ENCODE measurements at places on chromosomes 11 and 22. TPM values are rescaled to one million over a fixed set of nuclear protein-coding genes. Genes with fewer than 3 reads are reported as not detected.

Gene OTOG
- polyA plus RNA-seq, result not detected

Gene TRIM48
- polyA plus RNA-seq, result not detected

Gene LRRC4C
- 0.26 TPM for polyA plus RNA-seq

Gene ABCG4
- polyA plus RNA-seq, result 0.52 TPM

Gene ARHGAP8
- polyA plus RNA-seq, result 30.2 TPM

Gene MUC5AC
- polyA plus RNA-seq, result not detected

Gene OR6A2
- not detected for polyA plus RNA-seq

Gene DENND6B
- polyA plus RNA-seq, result 14.5 TPM

Gene C22orf15
- not detected for polyA plus RNA-seq

Gene FOLR2
- 16.8 TPM for polyA plus RNA-seq

Gene DNAJB7
- not detected for polyA plus RNA-seq

Gene FIBIN
- 14.5 TPM for polyA plus RNA-seq

Gene C11orf42
- not detected for polyA plus RNA-seq

Gene ADM
- polyA plus RNA-seq, result 80.9 TPM

Gene NRXN2
- polyA plus RNA-seq, result 22.0 TPM

Gene FCHSD2
- 8.0 TPM for polyA plus RNA-seq

Gene EMSY
- 7.5 TPM for polyA plus RNA-seq

Gene IGSF9B
- 0.86 TPM for polyA plus RNA-seq

Gene THRSP
- 6.4 TPM for polyA plus RNA-seq

Gene ALKBH8
- 3.8 TPM for polyA plus RNA-seq

Gene BAIAP2L2
- 27.8 TPM for polyA plus RNA-seq

Gene TMEM132A
- polyA plus RNA-seq, result 17.2 TPM

Gene ZNF74
- 3.7 TPM for polyA plus RNA-seq

Gene KCNJ1
- 355 TPM for polyA plus RNA-seq

Gene AP5B1
- 6.3 TPM for polyA plus RNA-seq

Gene FADS3
- 20.5 TPM for polyA plus RNA-seq

Gene DEFB131B
- not detected for polyA plus RNA-seq

Gene DBX1
- polyA plus RNA-seq, result not detected

Gene DEPDC7
- polyA plus RNA-seq, result 11.0 TPM

Gene OR51G2
- not detected for polyA plus RNA-seq

Gene C11orf16
- 0.28 TPM for polyA plus RNA-seq

Gene OR4C6
- polyA plus RNA-seq, result not detected

Gene TYR
- polyA plus RNA-seq, result not detected

Gene SHISAL1
- 0.04 TPM for polyA plus RNA-seq

Gene OR5P2
- not detected for polyA plus RNA-seq

Gene TREH
- polyA plus RNA-seq, result 10.2 TPM

Gene OR6T1
- polyA plus RNA-seq, result not detected

Gene PTGDR2
- not detected for polyA plus RNA-seq

Gene NFAM1
- 0.60 TPM for polyA plus RNA-seq

Gene RAB3IL1
- polyA plus RNA-seq, result 27.8 TPM

Gene GPR83
- polyA plus RNA-seq, result not detected

Gene NAA40
- 11.8 TPM for polyA plus RNA-seq

Gene GAS2L1
- polyA plus RNA-seq, result 24.2 TPM

Gene ZW10
- polyA plus RNA-seq, result 6.7 TPM

Gene PANX2
- polyA plus RNA-seq, result 4.3 TPM

Gene CHCHD10
- polyA plus RNA-seq, result 1,445 TPM

Gene DCUN1D5
- 17.4 TPM for polyA plus RNA-seq

Gene SCARF2
- polyA plus RNA-seq, result 5.0 TPM

Gene POTEH
- not detected for polyA plus RNA-seq

Gene RELT
- polyA plus RNA-seq, result 1.0 TPM

Gene RAB36
- polyA plus RNA-seq, result 9.7 TPM

All from kidney (tissue), 22 donors.